ENCODE measurements at places on chromosomes 16 and 17. TPM values are rescaled to one million over a fixed set of nuclear protein-coding genes. Genes with fewer than 3 reads are reported as not detected.

GRIN2C gene
- 0.33 TPM for polyA plus RNA-seq

SCIMP gene
- polyA plus RNA-seq = 4.1 TPM

TRIM25 gene
- 48.5 TPM for polyA plus RNA-seq

RPRML gene
- 0.46 TPM for polyA plus RNA-seq

G6PC1 gene
- 1.5 TPM for polyA plus RNA-seq

YPEL2 gene
- polyA plus RNA-seq = 15.3 TPM

PLEKHH3 gene
- polyA plus RNA-seq = 9.2 TPM

SLC12A3 gene
- 0.21 TPM for polyA plus RNA-seq

RPL13 gene
- 3,996 TPM for polyA plus RNA-seq

CHST6 gene
- 3.3 TPM for polyA plus RNA-seq

COASY gene
- 65.6 TPM for polyA plus RNA-seq

CA7 gene
- 12.1 TPM for polyA plus RNA-seq

GAST gene
- polyA plus RNA-seq = 0.28 TPM

GJD3 gene
- polyA plus RNA-seq = 0.36 TPM

UNC119 gene
- 48.9 TPM for polyA plus RNA-seq

ZNF771 gene
- polyA plus RNA-seq = 4.0 TPM

BICDL2 gene
- 14.0 TPM for polyA plus RNA-seq

TNFRSF13B gene
- 0.07 TPM for polyA plus RNA-seq

PRR35 gene
- not detected for polyA plus RNA-seq

TNK1 gene
- polyA plus RNA-seq = 7.4 TPM

AANAT gene
- 0.13 TPM for polyA plus RNA-seq

C16orf86 gene
- polyA plus RNA-seq = 1.4 TPM

PSMD7 gene
- polyA plus RNA-seq = 80.9 TPM

KSR1 gene
- polyA plus RNA-seq = 65.0 TPM
